ENCODE measurements at places on chromosomes 5 and 9. TPM values are rescaled to one million over a fixed set of nuclear protein-coding genes. Genes with fewer than 3 reads are reported as not detected.

GRCh38 chr9:137406876-137407589 is 15.9 kb downstream of the EXD3 start:
- peak; percentile 99 for DNase-seq

DNA sequence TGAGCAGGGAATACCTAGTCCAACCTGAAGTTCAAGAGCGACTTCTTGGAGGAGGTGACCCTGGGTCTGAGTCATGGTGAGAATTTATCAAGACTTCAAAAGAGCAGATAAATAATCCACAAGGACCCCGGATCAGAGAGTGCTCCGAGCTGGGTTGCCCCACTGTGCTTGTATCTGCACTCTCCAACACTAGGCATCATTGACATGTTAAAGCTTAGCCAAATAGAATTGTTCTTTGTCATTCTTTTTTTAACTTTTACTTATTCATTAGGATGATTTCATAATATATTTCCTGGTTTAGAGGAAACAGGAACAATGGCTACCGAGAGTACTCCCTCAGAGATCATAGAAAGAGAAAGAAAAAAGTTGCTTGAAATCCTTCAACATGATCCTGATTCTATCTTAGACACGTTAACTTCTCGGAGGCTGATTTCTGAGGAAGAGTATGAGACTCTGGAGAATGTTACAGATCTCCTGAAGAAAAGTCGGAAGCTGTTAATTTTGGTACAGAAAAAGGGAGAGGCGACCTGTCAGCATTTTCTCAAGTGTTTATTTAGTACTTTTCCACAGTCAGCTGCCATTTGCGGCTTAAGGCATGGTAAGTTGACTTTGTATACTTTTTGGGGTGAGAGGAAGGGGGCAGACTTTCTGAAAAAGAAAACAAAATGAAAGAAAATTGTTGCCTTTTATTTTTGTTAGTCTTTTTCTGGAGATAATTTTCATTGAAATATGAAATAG is at the start of gene CARD6:
TSS of gene CARD6 (plus strand) at position 300 of the 738 bp plus-strand sequence. CDS start at position 316, 16 bp downstream.
- DNase-seq = no peak

DNA sequence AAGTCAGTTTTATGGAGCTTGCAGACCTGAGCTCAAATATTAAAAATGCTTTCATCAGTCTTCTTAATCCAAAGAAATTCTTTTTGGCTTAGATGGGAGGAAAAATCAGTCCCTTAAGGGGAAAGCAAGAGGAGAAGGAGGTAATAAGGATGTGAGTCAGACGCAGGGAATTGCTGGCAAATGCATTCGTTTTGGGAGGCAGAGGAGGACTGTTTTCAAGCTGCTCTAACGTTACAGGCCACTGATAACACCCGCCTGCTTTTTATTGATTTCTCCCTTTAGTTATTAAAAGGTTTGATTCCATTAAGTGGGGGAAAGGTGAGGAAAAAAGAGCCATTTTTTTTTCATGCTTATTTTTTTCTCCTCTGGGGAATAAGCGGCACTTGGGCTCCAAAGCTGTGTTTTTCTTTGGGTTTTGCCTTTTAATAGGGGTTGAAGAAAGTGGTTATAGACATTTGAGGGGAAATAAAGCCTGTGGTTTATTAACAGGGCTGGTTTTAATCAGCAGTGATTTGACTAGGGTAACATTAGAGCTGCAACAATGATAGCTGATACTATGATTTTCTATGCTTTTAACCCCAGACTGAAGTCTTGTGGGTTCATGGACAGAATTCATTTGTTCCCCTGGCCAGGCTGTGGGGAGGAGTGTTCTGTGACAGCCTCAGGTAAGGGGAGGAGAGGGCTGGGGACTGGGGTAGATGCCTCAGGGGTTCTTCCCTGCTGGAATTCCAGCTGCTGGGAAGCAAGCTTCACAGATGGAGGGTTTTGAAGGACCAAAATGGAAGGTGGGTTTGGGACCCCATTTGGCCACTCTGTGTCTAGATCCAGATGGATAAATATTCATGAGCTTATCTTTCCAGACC is 225.2 kb downstream of the GAS1 start:
- peak; percentile 87 for DNase-seq

GRCh38 chr5:16140944-16141343 is 38.6 kb downstream of the MARCHF11 start:
- DNase-seq = no peak

DNA sequence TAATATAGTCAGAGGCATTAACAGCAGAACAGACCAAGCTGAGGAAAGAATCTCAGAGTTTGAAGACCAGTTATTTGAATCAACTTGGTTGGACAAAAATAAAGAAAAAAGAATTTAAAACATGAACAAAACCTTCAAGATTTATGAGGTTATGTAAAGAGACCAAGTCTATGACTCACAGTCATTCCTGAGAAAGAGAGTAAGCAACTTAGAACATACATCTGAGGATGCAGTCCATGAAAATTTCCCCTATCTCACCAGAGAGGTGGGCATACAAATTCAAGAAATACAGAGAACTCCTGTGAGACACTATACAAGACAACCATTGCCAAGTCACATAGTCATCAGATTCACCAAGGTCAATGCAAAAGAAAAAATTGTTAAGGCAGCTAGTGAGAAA is 17.4 kb upstream of the C9orf72 start:
- no peak for DNase-seq

GRCh38 chr5:179872055-179872827 is 13.6 kb upstream of the MRNIP start:
- peak; percentile 70 for DNase-seq

- no peak for DNase-seq
Observed at GRCh38 chr5:94459915-94460314, 158.5 kb downstream of the KIAA0825 start.

- no peak for DNase-seq
Observed at GRCh38 chr9:126861707-126862103, 1.3 kb downstream of the ZBTB34 start.

DNA sequence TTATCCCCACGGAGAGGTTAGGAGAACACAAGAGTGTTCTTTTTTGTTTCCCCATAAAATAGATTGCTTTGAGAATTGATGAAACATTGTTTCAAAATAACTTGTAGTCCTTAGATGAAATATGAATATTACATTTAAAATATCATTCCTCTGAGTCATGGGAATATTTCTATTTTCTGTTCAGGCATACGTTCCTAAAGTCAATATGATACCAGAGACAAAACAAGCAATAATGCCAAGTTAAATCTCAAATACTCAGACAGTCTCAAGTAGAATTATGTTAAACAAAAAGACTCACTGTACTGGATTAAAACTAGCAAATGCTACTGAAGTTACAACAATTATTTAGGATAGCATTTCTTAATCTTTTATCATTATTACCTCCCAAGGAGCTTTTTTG is 111.7 kb upstream of the C6 start:
- DNase-seq = no peak

GRCh38 chr5:124575725-124576124 is 170.7 kb downstream of the ZNF608 start:
- DNase-seq = no peak

- DNase-seq = no peak
Observed at GRCh38 chr9:89808756-89809181, 204.0 kb downstream of the GADD45G start.

GRCh38 chr5:2139478-2139877 is 256.8 kb upstream of the IRX4 start:
- DNase-seq = peak; percentile 75

DNA sequence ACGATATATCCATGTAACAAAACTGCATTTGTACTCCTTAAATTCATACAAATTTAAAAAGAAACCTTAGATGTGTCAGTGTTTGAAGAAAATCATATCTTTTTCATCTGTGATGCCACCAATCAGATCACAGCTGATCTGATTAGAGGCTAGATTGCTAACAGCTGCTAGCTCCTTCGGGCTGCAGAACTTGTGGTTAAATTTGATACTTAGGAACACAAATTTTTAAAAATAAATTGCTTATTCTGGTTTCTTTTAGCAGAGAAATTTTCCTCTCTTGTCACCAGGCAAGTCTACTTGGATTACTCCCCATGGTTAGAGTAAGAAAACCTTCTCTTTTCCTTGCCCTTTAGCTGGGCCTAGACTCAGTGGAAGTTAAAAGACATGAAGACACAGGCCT is 94.6 kb upstream of the RANBP6 start:
- DNase-seq = no peak

GRCh38 chr5:2709976-2710689 is 41.3 kb downstream of the IRX2 start:
- DNase-seq = no peak

DNA sequence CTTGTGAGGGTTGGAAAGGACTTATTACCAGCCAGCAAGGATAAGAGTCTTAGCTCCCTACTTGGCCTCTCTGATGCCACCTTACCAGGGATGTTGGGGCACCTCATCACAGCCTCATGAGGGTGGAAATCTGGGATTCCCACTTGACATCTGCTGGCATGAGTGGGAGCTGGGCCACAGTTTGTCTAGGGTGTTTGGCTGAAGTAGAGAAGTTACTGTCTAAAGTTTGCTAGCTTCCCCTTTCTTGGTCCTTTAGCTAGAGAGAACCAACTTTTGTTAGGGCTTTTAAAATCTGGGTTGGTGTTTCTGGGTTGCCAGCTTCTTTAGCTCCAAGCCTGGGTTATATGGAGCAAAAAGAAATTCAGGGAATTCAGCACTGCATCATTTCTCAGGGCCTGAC is 57.5 kb upstream of the GNA14 start:
- peak; percentile 58 for DNase-seq

DNA sequence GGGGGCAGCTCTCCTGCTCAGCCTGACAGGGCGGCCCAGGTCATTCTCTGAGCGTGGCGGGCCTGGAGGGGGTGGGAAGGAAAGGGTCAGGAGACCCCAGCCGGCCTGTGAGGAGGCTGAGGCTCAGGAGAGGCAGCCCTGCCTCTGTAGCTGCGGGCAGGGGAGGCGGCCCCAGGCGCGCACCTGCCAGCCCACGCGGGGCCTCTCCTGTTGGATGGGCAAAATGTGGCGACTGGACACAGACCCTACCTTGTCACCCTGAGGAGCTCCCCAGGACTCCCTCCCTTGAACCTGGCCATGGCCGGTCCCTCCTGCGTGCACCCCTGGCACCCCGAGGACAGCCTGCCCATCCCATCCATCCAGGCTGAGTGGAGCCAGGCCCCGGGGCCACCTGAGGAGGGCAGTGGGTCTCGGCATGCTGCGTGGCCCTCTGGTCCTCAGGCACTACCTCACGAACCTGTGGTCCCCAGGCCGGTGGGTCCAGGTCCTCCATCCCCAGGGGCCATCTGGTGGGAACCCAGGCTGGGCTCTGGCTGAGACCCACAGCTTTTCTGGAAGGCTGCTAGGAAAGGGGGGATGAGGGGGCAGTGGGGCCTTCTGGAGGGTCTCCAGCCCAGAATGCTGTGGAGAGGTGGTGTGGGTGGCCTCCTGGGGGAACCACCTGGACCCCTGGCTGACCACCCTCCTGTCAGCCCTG is 15.1 kb upstream of the NRARP start:
- DNase-seq = peak; percentile 71

- no peak for DNase-seq
Observed at GRCh38 chr9:71544464-71544863, 223.8 kb downstream of the CEMIP2 start.

- DNase-seq = peak; percentile 29
Observed at GRCh38 chr9:120650352-120650751, 63.9 kb downstream of the MEGF9 start.

GRCh38 chr9:83012922-83013838 is 49.8 kb downstream of the RASEF start:
- no peak for DNase-seq

GRCh38 chr9:92637326-92637725 is 32.6 kb downstream of the IPPK start:
- DNase-seq = no peak

- DNase-seq = peak; percentile 44
Observed at GRCh38 chr5:6785161-6785860, 72.1 kb downstream of the TENT4A start.

- DNase-seq = peak; percentile 81
Observed at GRCh38 chr9:77014597-77015263, 4.7 kb upstream of the FOXB2 start.

GRCh38 chr9:86600977-86601376 is 246.8 kb upstream of the TUT7 start:
- no peak for DNase-seq

DNA sequence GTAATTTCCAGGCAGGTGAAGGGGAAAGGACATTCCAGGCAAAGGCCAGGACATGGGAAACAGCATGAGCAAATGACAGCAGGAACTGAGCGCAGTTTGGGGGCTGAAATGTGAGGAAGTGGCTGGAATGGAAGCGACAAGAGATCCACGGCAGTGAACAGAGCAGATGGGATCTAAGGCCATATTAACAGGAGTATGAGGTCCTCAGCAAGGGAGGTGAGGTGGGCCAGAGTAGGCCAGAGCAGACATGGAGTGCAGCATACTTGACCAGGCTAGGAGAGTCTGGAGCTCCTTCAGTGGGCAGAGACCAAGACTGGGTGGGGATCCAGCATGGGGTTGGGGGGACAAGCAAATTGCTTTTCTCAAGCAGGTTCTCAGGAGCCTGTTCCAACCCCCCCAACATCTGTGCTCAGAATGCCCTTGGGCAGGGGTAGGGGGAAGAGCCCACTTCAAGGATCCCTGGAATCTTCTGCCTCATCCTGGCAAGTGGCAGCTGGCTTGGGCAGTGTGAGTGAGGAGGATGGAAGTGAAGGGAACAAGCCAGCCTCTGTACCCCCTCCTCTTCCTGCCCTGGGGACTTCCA is 34.5 kb downstream of the DAB2IP start:
- peak; percentile 66 for DNase-seq

Gene SPINK13
- not detected for total RNA-seq

Gene UGCG
- 121 TPM for total RNA-seq

Gene LCN15
- total RNA-seq = not detected

Gene DROSHA
- total RNA-seq = 32.9 TPM

Gene ELAVL2
- 0.36 TPM for total RNA-seq

Gene CARD6
- total RNA-seq = 19.5 TPM

Gene TMOD1
- total RNA-seq = not detected

Gene GFM2
- 23.0 TPM for total RNA-seq

Gene SPATA31C1
- total RNA-seq = not detected

Gene SPINK7
- total RNA-seq = not detected
